Neural progenitor cell (in vitro differentiated cells): ENCODE measurements at places on chromosomes 2 and 18.
A peak's percentile ranks its signal among the peaks of the same experiment; 100 is the strongest.

DNA sequence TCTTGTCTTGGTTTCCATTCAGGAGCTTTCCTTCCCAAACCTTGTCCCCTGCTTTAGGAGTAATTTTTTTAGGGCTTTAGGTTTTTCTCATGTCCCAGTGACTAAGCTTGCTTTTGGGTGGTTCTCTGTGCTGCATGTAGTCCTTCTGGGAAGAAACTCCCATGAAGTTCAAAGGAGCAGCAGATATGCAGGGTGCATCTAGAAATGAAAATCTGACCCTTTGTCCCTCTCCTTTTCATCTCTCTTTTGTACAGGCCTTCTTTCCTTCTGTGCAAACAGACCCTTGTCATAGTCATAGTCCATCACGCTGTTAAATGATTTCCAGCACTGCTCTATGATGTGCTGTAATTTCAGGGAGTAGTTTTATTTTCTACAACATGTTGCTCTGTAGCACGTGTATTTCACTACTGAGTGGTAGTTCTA, 20.4 kb downstream of the FMNL2 start:
- H3K4me1 ChIP-seq, result no peaks in the 10 kb centered on the region
- no peak overlapping the region for H3K4me3 ChIP-seq
- H3K27me3 ChIP-seq, result no peaks in the 10 kb centered on the region
- H3K27ac ChIP-seq, result no peak overlapping the region

- H3K27me3 ChIP-seq, result no peaks in the 10 kb centered on the region
- H3K36me3 ChIP-seq, result no peaks in the 10 kb centered on the region
Measured at GRCh38 chr18:26383454-26384270, 157.4 kb downstream of the TAF4B start.

- no peak for DNase-seq
- no peaks in the 10 kb centered on the region for H3K36me3 ChIP-seq
- H3K4me3 ChIP-seq, result no peak overlapping the region
- peaks cover 11% of the 10 kb centered on the region for H3K4me1 ChIP-seq
- H3K27ac ChIP-seq, result no peak overlapping the region
Measured at GRCh38 chr2:160220545-160221009, 20.5 kb upstream of the ITGB6 start.

DNA sequence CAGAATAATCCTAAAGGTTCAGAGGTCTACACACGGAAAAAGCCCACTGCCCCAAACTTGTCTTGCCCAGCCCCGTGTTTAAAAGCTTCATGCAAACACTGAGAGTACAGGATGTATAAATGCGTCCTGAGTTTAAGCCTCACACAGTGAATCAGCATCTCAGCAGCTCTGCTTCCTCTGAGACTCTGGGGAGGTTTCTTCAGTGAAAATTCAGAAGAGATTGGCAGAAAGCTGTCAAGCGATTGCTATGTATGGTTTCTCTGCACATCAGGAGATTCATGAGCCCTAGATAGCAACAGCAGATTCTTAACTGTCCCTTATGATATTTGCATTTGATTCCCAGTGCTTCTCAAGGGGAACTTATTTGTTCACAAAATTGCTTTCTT, 27.1 kb downstream of the CRACDL start:
- H3K27me3 ChIP-seq, result no peaks in the 10 kb centered on the region
- no peak for DNase-seq
- no peaks in the 10 kb centered on the region for H3K36me3 ChIP-seq
- H3K27ac ChIP-seq, result no peak overlapping the region
- H3K4me3 ChIP-seq, result no peak overlapping the region

- peaks cover 34% of the 10 kb centered on the region for H3K4me1 ChIP-seq
- peak; percentile 76 for DNase-seq
- H3K36me3 ChIP-seq, result no peaks in the 10 kb centered on the region
- H3K27me3 ChIP-seq, result no peaks in the 10 kb centered on the region
- peak overlapping the region; percentile 82 for H3K4me3 ChIP-seq
Measured at GRCh38 chr18:4453874-4454536, 1.1 kb downstream of the DLGAP1 start.

DNA sequence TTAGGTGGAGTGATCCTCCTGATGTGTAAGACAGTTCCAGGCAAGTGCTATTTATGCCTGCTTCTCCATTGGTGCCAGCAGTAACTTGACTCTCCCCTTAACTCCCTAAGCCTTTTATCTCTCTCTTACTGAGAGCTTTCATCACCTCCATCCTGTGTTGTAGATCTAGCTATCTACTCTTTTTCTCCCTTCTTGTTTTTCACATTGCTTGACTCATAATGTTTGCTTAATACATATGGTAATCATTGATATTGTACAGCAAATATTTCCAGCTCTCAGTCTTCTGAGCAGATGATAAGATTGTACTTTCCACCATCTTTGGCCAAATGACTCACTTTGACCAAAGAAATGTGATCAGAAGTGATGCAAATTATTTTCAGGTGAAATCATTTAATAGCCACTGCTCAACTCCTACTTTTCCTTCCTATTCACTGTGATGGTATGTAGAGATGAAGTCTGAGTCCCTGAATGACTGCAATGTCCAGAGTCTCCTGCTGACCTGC, 165.0 kb downstream of the PLCL1 start:
- H3K27ac ChIP-seq, result no peak overlapping the region
- H3K27me3 ChIP-seq, result no peaks in the 10 kb centered on the region
- H3K36me3 ChIP-seq, result no peaks in the 10 kb centered on the region
- H3K4me3 ChIP-seq, result no peak overlapping the region
- no peaks in the 10 kb centered on the region for H3K4me1 ChIP-seq

GRCh38 chr2:60884800-60885199, 3.4 kb downstream of the REL start:
- H3K27ac ChIP-seq, result no peak overlapping the region
- no peak for DNase-seq
- H3K4me1 ChIP-seq, result peaks cover 13% of the 10 kb centered on the region
- H3K36me3 ChIP-seq, result no peaks in the 10 kb centered on the region

- peaks cover 13% of the 10 kb centered on the region for H3K4me1 ChIP-seq
- no peaks in the 10 kb centered on the region for H3K27me3 ChIP-seq
- no peak overlapping the region for H3K4me3 ChIP-seq
- DNase-seq, result no peak
- H3K36me3 ChIP-seq, result no peaks in the 10 kb centered on the region
Measured at GRCh38 chr2:181106789-181107627, 126.6 kb downstream of the UBE2E3 start.

- H3K4me1 ChIP-seq, result peaks cover 2% of the 10 kb centered on the region
- H3K4me3 ChIP-seq, result no peak overlapping the region
- no peak for DNase-seq
- no peaks in the 10 kb centered on the region for H3K36me3 ChIP-seq
- H3K27ac ChIP-seq, result no peak overlapping the region
Measured at GRCh38 chr2:240179941-240180666, 39.6 kb upstream of the OTOS start.

- DNase-seq, result no peak
- H3K27ac ChIP-seq, result no peak overlapping the region
- H3K27me3 ChIP-seq, result no peaks in the 10 kb centered on the region
Measured at GRCh38 chr18:48638896-48639771, 100.3 kb downstream of the CTIF start.

- no peak overlapping the region for H3K4me3 ChIP-seq
- H3K27ac ChIP-seq, result no peak overlapping the region
- DNase-seq, result no peak
- H3K27me3 ChIP-seq, result no peaks in the 10 kb centered on the region
- peaks cover 13% of the 10 kb centered on the region for H3K4me1 ChIP-seq
- no peaks in the 10 kb centered on the region for H3K36me3 ChIP-seq
Measured at GRCh38 chr2:69221512-69221911, 165.5 kb downstream of the GFPT1 start.
